Esophagus mucosa (tissue), 1 donor: ENCODE measurements at places on chromosomes 7 and 10. TPM values are rescaled to one million over a fixed set of nuclear protein-coding genes. Genes with fewer than 3 reads are reported as not detected.

The SAMD9 gene
- total RNA-seq, result 50.9 TPM

The NPFFR1 gene
- total RNA-seq, result 0.04 TPM

The NOS3 gene
- total RNA-seq, result 3.1 TPM

The ENTPD1 gene
- 9.2 TPM for total RNA-seq

The OR2A7 gene
- 5.7 TPM for total RNA-seq

The GRID1 gene
- total RNA-seq, result 0.68 TPM

The SFTPA1 gene
- total RNA-seq, result 0.32 TPM
